Ovary (tissue), 10 donors: ENCODE measurements at places on chromosomes 4 and X. TPM values are rescaled to one million over a fixed set of nuclear protein-coding genes. Genes with fewer than 3 reads are reported as not detected.

GRCh38 chr4:29900336-29900735 is 819.8 kb upstream of the PCDH7 start:
- no peak for DNase-seq

Gene LINC00632
- 21.8 TPM for total RNA-seq

DNA sequence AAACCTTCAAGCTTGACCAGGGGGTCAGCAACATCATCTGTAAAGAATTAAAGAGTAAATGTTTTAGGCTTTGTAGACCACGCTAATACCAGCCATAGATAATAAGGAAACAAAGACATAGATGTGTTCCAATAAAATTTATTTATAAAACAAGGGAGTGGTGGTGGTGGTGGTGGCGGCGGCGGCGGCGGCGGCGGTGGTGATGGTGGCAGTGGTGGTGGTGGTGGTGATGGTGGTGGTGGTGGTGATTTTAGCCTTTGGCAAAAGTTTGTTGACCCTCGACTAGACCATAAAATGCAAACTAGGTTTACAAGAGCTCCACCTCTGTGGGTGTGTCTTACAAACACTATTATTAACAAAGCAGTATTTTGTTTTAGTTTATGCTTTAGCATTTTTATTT is 222.3 kb upstream of the SPOCK3 start:
- DNase-seq, result no peak

DNA sequence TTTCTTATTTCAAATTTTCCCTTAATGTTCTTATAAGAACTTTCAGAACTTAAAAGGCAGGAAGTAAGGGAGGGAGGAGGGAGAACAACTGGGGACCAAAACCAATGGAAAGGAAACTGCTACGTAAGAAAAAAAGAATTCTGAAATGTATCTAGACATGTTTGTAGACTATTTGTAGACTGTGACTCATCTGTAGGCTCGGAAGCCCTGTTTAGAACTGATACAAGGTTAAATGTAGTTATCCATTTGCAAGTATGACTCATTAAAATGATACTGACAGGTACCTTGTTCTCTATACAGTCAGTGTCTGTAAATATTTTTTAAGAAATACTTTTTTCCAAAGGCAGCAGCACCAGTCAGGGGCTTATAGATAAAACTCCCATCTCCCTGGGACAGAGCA is 202.0 kb downstream of the DHX15 start:
- DNase-seq, result no peak

Gene GABRE
- 10.2 TPM for total RNA-seq

- no peak for DNase-seq
These were observed 36.8 kb upstream of the ARSD start for GRCh38 chrX:2965965-2966364.

Gene TCEAL6
- total RNA-seq, result 4.5 TPM

DNA sequence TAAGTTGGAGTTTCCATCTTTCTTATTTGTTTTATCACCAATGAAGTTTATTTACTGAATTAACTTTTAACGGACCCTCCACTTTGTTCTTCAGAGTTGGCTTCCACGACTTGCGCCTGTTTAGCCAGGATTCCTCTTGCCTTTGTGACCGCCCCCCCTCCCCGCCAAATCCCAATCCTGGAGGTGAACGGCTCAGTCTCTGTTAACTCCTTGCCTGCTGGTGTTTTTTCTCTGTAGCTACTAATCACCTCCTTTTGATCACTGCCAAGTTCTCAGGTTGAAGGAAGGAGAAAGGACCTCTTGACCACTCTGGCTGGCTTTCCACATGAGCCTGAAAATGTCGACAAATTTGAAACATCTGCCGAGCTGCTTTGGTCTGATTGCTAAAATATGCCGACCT is 46.8 kb upstream of the BCOR start:
- no peak for DNase-seq

Gene RASSF6
- 0.83 TPM for total RNA-seq

Gene TBX22
- not detected for total RNA-seq

Gene SLC49A3
- 2.5 TPM for total RNA-seq

DNA sequence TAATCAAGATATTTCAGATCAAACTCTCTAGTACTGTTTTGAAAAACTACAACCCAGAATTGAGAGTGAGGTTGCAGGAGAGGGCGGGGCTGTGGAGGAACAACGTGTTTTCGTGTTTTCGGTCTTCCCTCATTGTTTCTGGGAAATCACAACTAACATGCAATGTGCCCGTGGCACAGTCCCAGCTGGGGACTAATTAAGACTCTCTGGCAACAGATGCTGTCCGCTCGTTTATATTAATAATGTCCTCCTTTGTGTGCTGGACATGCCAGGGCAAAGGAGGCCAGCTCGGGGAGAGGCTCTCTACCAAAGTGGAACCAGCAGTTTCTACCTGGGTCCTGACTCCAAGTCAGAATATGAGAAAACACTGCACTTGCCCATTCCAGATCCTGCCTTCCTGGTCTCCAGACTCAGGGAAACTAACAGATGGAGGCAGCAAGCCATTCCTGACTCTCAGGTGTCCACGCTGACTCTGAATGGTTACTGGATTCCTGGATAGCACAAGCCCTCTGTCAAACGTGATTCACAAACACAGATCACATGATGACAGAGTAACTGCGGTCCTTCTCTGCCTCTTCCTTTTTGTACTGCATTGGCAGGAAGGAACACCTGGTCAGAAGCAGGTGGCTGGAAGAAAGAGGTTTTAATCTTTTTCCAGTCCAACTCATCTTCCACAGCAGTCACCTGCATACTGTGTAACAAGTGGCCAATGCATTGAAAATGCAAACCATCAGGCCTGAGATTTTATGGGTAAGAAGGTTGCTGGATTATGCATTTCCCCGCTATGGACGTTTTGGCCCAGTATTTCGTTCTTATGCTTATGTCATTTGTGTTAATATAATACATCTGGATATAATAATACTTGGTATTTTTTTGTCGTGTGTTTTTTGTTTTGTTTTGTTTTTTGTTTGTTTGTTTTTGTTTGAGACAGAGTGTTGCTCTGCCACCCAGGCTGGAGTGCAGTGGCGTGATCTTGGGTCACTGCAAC is 65.0 kb downstream of the COQ2 start:
- no peak for DNase-seq

DNA sequence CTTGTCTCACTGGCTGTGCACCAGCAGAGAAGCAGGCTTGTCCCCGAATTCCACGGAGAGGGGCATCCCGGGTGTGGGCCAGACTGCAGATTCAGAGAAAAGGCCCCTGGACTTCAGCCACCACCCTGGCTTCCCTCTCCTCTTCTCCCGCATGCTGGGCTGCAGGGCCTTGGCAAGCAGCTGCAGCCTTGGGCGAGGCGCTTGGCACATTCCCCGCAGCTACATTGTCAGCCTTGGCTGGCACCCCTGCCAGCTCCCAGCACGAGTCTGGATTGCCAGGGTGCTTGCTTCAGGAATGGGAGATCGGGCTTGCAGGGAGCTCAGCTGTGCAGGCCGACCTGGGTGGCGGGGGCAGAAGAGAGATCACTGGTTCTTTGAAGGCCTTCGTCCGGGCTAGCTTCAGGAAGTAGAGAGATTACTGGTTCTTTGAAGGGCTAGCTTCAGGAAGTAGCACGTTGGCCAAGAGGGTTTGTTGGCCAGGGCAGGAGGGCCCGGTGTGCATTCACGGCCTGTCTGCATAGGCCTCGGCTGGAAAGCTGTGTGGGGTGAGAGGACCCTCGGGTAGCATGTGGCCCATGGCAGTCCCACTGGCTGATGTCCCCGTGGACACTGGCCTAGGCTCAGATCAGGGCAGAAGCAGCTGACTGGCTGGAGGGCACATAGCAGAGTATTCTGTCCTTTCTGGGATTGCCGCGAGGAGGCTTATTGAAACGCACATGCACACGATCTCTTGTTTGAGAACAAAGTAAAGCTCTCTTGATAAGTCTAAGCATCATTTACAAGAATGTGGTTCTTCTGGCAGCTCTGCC is 2.7 kb downstream of the ABCD1 start:
- DNase-seq, result peak; percentile 56

- no peak for DNase-seq
These were observed 462.4 kb downstream of the TLL1 start for GRCh38 chr4:166335256-166335938.

- DNase-seq, result no peak
These were observed 1514.7 kb downstream of the PCDH18 start for GRCh38 chr4:136017556-136017955.

DNA sequence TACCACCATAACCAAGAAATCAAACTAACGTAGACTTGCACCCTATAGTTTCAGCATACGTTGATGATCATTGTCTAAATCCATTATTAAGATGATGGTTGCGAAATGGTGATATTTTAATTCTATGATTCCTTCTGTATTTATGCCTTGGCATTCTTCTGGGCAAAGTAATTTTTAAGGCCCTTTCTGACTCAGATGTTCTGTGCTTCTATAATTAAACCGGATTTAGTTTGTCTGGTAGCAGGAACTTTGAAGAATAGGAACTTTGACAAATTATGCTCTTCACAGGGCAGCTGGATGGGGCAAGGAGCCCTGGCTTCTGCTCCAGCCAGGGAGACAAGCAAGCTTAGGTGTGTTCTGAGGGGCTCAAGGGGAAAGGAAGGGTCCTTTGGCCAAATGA is 23.8 kb upstream of the PLAC1 start:
- DNase-seq, result no peak

DNA sequence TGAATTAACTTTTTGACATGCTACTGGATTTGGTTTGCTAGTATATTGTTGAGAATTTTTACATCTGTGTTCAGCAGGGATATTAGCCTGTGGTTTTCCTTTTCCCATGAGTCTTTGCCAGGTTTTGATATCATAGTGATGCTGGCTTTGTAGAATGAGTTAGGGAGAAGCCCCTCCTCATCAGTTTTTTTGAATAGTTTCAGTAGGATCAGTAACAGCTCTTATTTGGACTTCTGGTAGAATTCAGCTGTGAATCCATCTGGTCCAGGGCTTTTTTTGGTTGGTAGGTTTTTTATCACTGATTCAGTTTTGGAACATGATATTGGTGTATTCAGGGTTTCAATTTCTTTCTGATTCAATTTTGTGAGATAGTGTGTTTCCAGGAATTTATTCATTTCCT is 790.4 kb upstream of the GRID2 start:
- DNase-seq, result no peak

GRCh38 chrX:123588723-123589122 is 144.1 kb downstream of the THOC2 start:
- DNase-seq, result no peak

Gene PCDH10
- 1.7 TPM for total RNA-seq

DNA sequence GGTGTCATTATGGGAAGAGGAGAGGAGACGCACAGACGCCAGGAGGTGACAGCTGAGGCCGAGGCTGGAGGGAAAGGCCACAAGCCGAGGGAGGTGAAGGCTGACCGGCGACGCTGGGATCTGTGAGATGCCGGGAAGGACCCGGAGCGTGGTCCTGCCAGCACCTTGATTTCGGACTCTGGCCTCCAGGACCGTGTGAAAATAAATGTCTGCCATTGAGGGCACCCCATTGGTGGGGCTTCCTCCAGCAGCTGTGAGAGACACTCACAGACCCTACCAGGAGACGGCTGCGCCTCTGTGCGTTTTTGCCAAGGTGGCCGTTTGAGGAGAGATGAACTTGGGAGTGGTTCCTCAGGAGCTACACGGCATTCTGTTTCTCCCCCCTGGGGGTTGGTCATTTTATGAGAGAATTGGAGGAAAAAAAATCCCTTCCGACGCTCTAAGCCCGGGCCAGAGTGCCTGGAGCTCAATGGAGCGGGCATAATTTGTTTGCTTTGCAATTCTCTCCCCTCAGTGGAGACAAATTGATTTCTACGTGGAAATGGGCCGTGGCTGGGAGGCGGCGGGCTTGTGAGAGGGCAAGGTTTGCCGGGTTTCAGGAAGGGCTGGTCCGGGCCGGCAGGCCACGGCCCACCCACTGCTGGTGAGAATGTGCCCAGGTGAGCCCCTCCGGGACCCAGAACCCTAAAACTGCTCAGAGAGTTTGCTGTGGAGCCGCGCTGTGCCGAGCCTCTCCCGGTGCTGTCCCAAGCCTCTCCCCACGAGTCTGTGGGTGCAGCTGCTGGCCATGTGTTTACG is 53.9 kb downstream of the CPZ start:
- DNase-seq, result peak; percentile 6

Gene STAP1
- not detected for total RNA-seq

DNA sequence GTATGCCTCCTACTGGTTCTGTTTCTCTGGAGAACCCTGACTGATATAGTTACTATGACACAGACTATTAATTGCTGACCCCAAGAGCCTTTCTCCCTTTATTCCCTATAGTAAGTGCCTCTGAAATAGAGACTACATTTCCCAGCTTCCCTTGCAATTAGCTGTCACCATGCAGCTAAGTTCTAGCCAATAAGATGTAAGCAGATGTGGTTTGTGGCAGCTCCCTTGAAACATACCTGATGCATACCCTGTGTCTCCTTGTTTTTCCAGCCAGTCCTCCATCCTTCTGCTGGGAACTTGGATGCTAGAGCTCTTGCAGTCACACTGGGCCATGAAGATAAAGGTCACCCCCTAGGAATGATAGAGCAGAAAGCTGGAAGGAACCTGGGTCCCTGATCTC is 9.7 kb upstream of the TMEM165 start:
- DNase-seq, result no peak

Gene SNCA
- 27.2 TPM for total RNA-seq

Gene CENPI
- 3.2 TPM for total RNA-seq

DNA sequence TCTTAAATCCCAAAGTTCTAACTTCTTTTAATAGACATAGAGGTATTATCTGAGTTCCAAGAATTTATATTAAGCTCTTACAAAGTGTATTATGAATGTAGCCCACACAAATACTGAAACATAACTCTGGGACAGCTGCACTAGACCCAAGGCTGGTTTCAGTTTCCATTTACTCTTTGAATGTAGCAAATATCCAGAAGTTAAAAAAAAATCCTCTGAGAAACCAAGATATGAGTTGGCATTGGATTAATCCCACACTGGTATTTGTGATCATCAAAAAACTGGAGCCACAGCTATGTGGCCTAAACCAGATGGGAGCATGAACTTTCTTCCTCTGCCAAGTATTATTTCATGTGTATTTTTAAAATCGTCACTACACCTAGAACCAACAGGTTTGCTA is 23.6 kb upstream of the SMPX start:
- no peak for DNase-seq

Gene TCP11X2
- total RNA-seq, result not detected

- no peak for DNase-seq
These were observed 121.3 kb downstream of the SNCA start for GRCh38 chr4:89715631-89716030.

Gene ADH1C
- total RNA-seq, result 3.7 TPM
